ENCODE measurements at places on chromosomes 7 and 10.

DNA sequence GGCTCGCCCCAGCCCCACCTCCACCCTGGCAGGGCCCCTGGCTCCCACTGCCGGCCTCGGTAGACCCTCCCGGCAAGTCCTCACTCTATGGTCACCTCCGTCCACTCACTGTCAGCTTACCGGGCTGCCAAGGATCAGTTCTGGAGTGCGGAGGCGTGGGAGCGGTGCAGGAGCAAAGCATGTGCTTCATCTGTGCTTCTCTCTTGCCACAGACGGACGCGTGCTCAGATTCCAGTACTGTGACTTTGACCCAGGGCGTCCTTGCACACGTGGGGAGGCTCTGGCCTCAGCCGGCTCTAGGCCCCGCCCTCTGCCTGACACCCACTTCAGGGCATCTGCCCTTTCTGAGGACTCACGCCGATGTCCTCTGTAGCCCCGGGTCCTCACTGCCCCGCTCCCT is 547.5 kb upstream of the FOXK1 start:
- no peak for DNase-seq

- no peak for DNase-seq
Measured at GRCh38 chr7:133776266-133776665, 350.9 kb upstream of the LRGUK start.

GRCh38 chr10:99520847-99521764 is 11.6 kb upstream of the NKX2-3 start:
- no peak for DNase-seq

- DNase-seq: no peak
Measured at GRCh38 chr7:134787064-134787463, 7.6 kb downstream of the CALD1 start.

- no peak for DNase-seq
Measured at GRCh38 chr7:30894866-30895605, 16.6 kb upstream of the AQP1 start.

DNA sequence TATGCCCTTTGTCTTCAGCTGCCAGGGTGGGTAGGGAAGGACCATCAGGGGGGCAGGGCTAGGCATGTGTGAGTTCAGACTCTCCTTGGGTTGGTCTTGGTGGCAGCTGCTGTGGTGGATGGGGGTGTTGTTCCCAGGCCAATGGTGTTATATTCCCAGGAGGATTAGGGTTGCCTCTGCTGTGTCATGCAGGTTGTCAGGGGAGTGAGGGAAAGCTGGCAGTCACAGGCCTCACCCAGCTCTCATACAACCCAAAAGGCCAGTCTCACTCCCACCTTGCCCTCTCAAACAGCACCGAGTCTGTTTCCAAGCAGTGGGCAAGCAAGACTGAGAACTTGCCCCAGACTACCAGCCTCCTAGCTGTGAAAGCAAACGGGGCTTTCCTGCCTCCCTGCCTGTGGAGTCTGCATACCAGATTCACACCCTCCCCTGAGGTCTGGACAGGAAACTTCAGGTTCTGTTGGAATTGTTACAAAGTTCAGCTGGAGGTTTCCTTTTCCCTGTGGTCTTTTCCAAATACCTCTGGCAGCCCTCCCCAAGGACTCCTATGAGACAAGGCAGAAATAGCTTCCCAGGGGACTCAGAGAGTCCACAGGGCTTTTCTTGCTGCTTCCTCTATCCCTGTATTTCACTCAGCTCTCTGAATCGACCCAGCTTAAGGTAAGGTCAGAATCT is 1.4 kb downstream of the HYAL4 start:
- DNase-seq: no peak

- DNase-seq: no peak
Measured at GRCh38 chr7:50727072-50727471, 55.6 kb downstream of the GRB10 start.

DNA sequence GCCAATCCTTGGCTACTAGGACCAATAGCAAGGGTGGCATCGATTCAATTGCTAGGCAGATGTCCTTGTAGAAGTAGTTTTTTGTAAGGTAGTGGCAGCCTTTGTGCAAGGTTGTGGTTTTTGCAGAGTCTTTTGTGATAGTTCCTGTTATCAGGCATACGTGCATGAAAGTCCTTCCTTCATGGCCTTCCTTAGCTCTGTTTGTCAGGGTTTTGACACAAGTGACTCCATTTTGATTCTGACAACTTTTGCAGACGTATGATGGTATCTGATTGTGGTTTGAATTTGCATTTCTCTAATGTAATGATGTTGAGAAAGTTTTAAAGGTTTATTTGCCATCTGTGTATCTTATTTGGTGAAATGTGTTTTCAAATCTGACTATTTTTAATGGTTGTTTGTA is 71.8 kb upstream of the SYPL1 start:
- no peak for DNase-seq

All from CD8-positive, alpha-beta memory T cell (primary cell).